ENCODE measurements at places on chromosomes 11 and 22.

- DNase-seq: no peak
These were observed 1179.8 kb downstream of the BRD1 start for GRCh38 chr22:48647606-48648515.

- no peak for DNase-seq
These were observed 254.8 kb downstream of the GUCY1A2 start for GRCh38 chr11:106763501-106763900.

DNA sequence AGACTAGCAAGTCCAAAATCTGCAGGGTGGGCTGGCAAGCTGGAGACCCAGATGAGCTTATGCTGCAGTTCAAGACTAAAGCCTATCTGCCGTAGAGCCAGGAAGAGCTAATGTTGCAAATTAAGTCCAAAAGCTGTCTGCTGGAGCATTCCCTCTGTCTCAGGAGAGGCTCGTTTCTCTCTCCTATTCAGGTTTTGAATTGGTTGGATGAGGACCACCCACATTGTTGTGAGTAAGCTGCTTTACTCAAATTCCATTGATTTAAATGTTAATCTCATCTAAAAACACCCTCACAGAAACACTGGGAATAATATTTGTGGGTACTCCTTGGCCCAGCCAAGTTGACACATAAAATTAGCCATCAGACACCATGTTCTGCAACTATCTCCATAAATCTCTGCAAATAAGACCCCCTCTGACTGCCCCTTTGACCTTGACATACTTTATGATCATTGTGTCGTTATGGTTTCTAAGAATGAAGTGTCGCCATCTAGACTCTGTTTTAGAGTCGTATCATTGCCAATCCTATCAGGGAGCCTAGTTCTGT, 16.8 kb upstream of the CUL5 start:
- DNase-seq: no peak

DNA sequence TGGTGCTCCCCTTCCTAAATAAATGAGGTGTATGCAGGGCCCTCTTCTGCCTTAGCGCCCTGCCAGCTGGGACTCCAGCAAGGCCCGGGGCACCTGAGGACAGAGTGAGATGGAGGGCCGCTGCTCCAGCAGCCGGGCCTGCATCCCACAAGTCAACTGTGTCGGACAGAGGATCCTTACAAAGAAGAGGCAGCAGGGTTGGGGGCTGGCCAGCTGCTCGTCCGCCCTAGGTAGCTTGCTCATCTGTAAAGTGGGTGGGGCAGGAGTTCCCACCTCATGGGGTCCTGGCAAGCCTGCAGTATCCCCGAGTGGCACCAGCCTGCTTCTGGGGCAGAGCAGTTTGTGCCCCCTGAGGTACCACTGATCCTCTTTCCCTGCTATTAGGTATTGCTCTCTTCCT, 7.6 kb downstream of the TMEM121B start:
- no peak for DNase-seq

DNA sequence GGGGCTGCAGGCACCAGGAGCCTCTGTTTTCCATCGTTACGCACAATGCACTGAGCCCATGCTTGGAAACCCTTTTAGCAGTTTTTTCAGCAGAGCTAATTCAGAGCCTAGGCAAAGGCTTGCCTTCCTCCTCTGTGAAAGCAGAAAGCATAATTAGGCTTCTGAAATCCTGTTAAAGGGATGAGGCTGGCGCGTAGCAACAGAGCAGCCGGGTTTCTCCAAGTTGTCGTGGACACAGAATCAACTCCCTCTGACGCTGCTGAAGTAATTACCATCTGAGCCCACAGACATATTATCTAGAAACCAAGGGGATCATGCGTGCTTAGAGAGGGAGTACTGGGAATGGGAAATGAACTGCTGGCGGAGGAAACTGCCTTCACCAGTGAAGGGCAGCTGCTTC, 85.4 kb downstream of the MYO18B start:
- DNase-seq: peak; percentile 36

- no peak for DNase-seq
These were observed 35.2 kb downstream of the LRRC10B start for GRCh38 chr11:61543606-61544306.

- no peak for DNase-seq
These were observed 55.1 kb downstream of the MAML2 start for GRCh38 chr11:96287822-96288439.

GRCh38 chr11:1760351-1761109, 3.2 kb downstream of the CTSD start:
- DNase-seq: peak; percentile 73

DNA sequence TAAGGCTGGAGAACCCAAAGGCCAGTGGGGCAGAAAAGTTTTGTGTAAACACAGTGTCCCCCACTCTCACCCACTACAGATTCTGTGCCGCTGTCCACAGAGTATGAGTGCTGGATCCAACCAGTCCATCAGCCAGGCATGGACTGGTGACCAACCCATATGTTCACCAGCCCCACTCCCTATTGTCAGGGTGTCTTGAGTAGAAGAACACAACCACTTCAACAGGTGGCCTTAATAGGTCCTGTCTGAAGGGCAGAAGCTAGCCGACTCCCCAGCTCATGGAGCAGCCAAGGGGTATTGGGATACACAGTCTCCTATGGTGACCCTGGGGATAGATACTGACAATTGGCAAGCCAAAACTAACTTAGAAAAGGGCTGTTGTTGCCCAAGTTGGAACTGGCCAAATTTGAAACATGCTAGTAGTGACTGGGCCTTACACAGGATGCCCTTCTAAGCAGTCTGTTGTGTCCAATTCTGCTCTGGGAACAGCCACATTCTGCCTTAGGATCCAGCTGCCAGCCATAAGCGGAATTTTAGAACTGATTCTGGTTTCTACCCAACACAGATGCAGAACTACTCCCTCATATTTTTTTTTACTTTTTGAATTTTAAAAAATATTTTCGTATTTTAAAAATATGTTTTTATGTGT, 19.8 kb upstream of the PGM2L1 start:
- DNase-seq: no peak

- DNase-seq: no peak
These were observed 10.1 kb upstream of the NEAT1 start for GRCh38 chr11:65412271-65413076.

GRCh38 chr11:44944181-44944852, 6.4 kb downstream of the TP53I11 start:
- DNase-seq: no peak

GRCh38 chr22:43798492-43798891, 13.6 kb downstream of the EFCAB6 start:
- no peak for DNase-seq

Measured in occipital lobe (tissue), 3 donors.